ENCODE measurements at places on chromosomes 4 and X. TPM values are rescaled to one million over a fixed set of nuclear protein-coding genes. Genes with fewer than 3 reads are reported as not detected.

DNA sequence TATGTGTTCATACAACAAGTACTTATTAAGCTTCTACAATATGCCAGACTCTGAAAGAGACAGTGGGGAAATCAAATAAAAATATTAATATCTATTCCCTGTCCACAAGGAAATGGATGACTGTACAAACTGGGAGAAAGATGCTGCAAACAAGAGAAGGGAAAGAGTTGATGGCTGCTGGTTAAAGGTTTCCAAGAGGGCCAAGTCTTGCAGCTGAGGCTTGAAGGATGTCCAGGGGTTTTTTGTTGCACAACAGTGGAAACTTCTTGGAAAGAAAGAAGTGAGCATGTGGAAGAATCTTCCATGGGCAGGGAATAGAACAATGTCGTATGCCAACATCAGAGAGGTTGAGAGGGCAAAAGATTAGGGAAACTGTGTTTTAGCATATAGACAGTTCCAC, 95.8 kb downstream of the MID1 start:
- H3K4me3 ChIP-seq, result no peak overlapping the region
- no peak for DNase-seq
- no peaks in the 10 kb centered on the region for H3K27me3 ChIP-seq
- no peaks in the 10 kb centered on the region for H3K36me3 ChIP-seq
- no peaks in the 10 kb centered on the region for H3K4me1 ChIP-seq

The SPANXN4 gene
- not detected for total RNA-seq

The MAGED4B gene
- 2.3 TPM for total RNA-seq

- DNase-seq, result no peak
- no peaks in the 10 kb centered on the region for H3K27me3 ChIP-seq
Observed at GRCh38 chr4:24771241-24771640, 24.1 kb upstream of the SOD3 start.

DNA sequence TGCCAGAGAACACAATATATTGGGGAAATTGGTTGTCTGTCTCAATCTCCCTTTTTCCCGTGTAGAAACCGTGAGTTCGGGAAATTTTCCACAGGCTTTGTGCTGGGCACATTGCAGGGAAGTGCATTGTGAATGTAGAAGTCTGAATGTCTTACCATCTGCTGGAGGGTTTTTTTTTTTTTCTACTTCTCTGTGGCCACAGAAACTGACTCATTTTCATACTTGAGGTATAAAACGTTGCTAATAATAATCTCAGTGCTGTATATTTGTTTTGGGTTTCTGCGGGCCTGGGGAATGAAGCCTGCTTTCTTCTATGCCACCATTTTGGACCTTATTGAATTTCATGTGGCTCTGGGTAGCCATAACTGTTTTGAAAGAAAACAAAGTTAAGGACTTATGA, 1001.2 kb downstream of the STIM2 start:
- no peaks in the 10 kb centered on the region for H3K4me1 ChIP-seq
- H3K36me3 ChIP-seq, result no peaks in the 10 kb centered on the region
- H3K4me3 ChIP-seq, result no peak overlapping the region
- no peak overlapping the region for H3K27ac ChIP-seq
- H3K27me3 ChIP-seq, result no peaks in the 10 kb centered on the region
- DNase-seq, result no peak

GRCh38 chrX:149516604-149517003, 11.5 kb upstream of the IDS start:
- no peak overlapping the region for H3K4me3 ChIP-seq
- no peak overlapping the region for H3K27ac ChIP-seq
- no peaks in the 10 kb centered on the region for H3K27me3 ChIP-seq
- H3K4me1 ChIP-seq, result peaks cover 38% of the 10 kb centered on the region
- DNase-seq, result no peak
